OCI-M1 (cell line): ENCODE measurements at places on chromosomes 1 and 21.

DNA sequence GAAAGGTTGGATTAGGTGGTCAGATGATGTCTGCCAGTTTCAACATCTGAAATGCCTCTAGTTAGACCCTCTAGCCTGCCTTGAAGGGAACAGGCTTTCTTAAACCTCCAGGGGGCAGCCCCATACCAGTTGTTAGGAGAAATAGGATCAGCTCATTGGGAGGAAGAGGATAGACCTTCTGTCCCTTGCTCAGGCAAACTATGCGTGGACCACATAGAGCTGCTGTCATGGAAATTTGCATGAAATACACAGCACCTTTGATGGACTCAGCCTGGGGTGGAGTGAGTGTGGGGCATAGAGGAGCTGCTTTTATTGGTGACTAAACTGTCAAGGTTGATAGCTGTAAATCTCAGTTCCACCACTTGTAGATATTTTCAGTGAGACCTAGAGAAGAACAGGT lies 38.4 kb upstream of the SPAG17 start:
- DNase-seq = peak; percentile 20

DNA sequence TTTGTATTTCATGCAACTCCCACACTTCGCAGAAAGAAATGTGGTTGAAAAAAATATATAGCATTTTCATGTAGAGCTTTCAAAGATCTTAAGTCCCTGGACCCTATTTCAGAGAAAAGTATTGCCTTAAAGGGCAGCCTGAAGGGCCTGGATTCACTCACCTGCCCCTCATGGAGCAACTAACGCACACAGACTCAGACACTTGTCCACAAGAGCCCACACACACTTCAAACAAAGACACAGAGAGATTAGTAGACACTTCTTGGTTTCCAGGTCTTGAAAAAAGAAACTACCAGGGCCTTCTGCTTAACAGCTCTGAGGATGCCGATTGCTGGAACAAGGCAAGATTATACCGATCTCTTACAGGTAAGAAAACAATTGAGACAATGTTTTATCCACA lies 122.2 kb downstream of the ZBTB18 start:
- DNase-seq = no peak

- DNase-seq = no peak
Measured at GRCh38 chr1:215220346-215220745, 137.8 kb downstream of the KCNK2 start.

DNA sequence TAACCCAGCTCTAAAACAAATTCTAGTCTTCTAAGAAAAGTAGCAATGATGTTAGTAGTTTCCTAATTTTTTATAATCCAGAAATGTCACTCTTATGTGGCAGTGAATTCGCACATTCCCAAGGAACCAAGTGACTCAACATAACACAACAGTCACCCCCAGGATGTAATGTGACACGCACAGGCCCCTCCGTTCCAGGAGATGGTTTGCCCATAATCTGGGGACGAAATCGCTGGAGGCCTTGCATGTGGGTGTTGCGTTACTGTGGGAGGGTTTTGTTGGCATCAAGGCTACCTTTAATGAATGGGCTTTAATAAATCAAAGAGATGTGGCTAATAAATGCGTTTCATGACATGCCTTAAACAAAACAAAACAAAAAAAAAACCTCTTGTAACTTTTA lies 50.9 kb downstream of the EVA1C start:
- no peak for DNase-seq

GRCh38 chr1:81554108-81554507 lies 246.6 kb upstream of the ADGRL2 start:
- no peak for DNase-seq

GRCh38 chr1:20601129-20601825 lies 12.4 kb downstream of the CDA start:
- peak; percentile 48 for DNase-seq

DNA sequence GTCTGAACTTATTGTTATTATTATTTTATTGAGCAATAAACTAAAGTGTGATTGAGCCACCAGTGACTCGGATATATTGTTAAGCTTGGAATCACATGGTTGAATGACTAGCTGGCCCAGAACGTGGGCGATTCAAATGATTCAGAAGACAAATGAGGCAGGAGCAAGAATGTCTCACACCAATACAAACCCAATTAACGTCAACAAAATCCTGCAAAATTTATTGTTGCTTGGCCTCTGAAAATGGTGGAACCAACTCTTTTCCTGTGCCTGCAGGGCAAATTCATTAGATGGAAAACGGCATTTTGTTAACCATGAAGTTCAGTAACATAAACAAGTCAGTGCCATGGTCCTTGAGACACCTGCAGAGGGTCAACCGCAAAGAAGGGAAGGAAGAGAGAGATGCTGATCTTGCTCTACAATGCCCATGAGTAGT lies 482.0 kb downstream of the SETD4 start:
- DNase-seq = no peak

DNA sequence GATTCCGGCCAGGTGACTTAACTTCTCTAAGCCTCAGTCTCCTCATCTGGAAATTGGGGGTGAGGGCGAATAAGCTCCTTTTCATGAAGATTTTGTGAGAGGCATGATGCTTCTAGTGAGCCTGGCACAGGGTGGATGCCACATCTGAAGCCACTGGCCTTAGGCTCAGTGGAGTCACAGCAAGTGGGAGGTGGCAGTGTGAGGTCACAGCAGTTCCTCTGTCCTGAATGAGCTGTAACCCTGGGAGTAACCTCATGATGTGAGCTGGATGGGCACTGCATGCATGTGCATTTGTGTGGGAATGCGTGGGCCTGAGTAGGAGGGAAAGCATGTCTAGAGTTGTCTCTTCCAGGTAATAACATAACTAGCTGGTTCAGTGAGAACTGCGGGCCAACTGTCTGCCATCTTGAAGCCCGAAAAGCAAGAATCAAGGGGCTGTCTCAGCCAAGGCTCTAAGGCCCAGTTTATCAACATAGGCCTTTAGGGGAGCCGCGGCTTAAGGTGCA lies 27.0 kb upstream of the HTR1D start:
- DNase-seq = no peak

GRCh38 chr1:93437976-93438605 lies 9.8 kb upstream of the FNBP1L start:
- peak; percentile 76 for DNase-seq

GRCh38 chr1:37719572-37720195 lies 27.4 kb downstream of the CDCA8 start:
- no peak for DNase-seq

GRCh38 chr1:246455476-246455875 lies 51.6 kb downstream of the SMYD3 start:
- DNase-seq = no peak

DNA sequence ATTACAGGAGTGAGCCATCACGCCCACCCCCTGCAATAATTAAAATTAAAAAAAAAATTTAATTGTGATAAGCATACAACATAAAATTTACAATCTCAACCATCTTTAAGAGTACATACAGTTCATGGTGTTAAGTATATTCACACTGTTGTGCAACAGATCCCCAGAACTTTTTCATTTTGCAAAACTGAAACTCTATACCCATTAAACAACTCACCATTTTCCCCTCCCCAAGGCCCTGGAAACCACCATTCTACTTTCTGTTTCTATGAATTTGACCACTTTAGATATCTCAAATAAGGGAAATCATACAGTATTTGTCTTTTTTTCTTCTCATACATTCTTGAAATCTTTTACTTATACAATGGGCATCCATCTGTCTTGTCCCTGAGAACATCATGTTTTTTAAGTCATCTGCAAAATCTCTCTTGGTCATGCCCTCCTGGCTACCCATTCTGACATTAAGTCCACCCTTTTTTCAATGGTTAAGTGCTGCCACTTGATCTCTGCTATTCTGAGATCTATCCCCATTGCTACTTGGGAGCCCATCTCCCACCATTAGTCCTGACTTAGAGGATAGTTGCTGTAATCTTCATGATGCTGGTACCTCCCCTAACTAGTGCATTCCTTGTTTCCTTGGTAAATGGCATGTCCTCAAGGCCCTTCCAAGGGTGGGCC lies 39.4 kb upstream of the ZFYVE9 start:
- DNase-seq = peak; percentile 16

GRCh38 chr1:232678185-232678886 lies 48.4 kb upstream of the SIPA1L2 start:
- DNase-seq = no peak

DNA sequence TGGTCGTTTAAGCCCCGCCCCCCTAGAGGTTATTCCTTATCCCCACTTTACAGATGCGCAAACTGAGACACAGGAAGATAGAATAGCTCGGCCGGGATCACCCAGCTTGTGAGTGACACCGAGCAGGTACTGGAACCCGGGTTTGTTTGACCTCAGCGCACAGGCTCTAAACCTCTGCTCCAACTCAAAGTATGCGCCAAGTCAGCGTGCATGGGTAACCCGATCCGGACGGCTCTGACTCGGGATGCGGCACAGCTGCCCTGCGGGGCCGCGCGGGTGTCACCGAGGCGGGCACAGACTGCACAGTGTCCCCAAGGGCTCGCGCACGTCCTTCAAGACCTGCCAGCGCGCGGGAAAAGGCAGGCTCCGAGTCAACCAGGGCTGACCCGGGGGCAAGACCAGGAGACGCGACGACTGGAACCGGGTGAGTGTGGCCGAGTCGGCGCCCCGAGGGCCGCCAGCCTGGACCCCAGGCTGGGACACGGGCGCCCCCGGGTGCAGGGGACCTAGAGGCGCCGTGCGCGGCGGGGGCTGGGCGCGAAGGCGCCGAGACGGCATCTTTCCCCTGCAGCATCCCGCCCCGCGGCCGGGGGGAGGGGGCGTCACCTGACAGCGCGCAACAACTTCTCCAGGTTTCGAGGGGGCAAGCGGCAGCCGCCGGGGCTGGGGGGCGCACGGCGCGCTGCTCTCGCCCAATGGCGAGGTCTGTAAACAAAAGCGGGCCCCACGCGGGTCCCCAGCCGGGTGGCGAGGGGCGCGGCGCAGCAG lies 101.9 kb upstream of the SOD1 start:
- no peak for DNase-seq

GRCh38 chr1:178393370-178393769 lies 103.4 kb downstream of the CLEC20A start:
- DNase-seq = no peak

DNA sequence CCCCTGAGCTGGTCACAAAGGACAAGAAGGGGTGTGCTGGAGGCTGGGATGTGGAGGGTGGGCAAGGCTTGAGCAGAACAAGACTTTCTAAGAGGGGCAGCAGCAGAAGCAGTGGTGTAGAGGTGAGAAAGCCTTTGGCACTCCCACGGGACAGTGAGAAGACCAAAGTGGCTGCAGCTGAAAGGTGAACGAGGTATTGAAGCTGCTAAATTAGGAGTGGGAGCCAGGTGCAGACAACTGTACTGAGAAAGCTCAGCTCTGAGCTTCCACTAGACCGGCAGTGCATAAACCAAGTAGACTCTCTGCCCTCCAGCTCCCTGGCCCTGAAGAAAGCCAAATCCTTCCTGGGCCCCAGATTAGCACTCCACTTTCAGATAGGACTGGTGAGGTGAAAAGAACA lies 93.0 kb downstream of the VWA5B1 start:
- DNase-seq = no peak

GRCh38 chr1:14961661-14962267 lies 191.8 kb upstream of the TMEM51 start:
- DNase-seq = peak; percentile 2

- peak; percentile 98 for DNase-seq
Measured at GRCh38 chr1:169312084-169312954, 55.3 kb downstream of the NME7 start.

DNA sequence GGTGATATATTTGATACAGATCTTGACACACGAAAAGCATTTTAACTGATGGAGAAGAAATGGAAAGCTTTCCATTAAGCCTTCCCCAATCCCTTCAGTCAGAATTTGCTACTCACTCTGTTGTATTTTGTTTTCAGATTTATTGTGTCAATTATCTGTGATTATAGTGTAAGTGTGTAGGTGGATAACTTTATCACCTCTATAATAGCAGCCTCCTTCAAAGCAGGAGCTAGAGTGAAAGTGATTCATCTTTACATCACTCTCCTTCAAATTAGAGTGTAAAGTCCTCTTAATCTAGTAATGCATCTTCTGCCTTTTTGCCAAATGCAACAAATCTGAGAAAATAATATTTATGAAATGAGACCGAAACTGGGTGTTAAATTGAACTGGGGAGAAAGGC lies 459.7 kb upstream of the ZP4 start:
- no peak for DNase-seq

- peak; percentile 42 for DNase-seq
Measured at GRCh38 chr21:39186676-39187075, 3.4 kb upstream of the PSMG1 start.
